NCI-H1436 (cell line): ENCODE measurements at places on chromosomes 11 and 22.

- no peak for DNase-seq
Measured at GRCh38 chr11:116636341-116636929, 136.4 kb downstream of the BUD13 start.

- no peak for DNase-seq
Measured at GRCh38 chr22:45246060-45246985, 5.6 kb upstream of the KIAA0930 start.

GRCh38 chr22:37039466-37039865 lies 12.1 kb upstream of the KCTD17 start:
- DNase-seq, result no peak

DNA sequence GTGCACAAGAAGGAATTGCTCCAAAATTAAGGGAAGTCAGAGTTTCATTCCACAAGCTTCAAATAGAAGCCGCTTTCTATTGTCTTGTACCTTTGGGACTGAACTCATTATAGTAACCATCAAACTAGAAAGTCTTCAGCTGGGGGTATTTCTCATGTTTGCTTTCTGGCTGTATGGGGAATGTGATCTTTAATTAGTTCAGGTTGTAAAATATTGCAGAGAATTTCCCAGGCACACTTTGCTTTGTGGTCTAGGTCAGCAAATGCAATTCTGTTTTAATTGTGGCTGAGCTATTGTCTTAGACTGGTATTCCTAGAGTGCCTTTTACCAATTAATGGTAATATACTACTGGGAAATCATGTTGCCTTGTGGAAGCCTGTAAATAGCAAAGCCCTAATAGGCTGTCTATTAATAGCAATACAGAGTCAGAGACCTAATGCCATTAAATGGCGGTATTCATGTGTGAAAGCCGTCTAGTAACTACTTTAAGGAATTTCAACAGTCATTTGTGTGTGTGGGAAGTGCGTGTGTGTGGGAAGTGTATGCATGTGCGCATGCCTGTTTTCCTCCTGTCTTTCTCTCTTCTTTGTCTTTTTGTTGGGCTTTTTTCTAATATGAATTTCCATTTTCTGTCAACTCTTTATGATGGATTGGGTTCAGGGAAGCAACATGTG lies 276.6 kb downstream of the FAT3 start:
- no peak for DNase-seq

GRCh38 chr11:64247729-64248531 lies 1.2 kb upstream of the PPP1R14B start:
- DNase-seq, result no peak

DNA sequence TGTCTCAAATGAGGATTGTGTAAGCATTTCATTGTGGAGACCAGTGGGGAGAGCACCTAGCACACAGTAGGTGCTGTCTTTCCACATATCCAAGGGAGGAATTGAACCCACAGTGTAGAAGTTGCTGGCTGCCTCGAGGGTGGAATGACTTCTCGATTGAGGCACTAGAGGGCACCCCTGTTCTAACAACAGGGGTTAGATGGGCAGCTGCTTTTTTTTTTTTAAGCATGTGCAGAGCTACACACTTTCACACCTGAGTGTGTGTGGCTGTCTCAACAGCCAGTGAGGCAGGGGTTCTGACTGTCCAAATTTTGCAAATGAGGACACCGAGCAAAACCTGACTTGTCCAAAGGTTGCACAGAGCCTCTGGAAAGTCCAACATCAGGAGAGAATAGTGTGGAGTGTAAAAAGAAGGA lies 118.2 kb upstream of the CRYBB3 start:
- peak; percentile 20 for DNase-seq

GRCh38 chr11:19508165-19508564 lies 204.5 kb upstream of the NAV2 start:
- no peak for DNase-seq
